Testis (tissue), 5 donors: ENCODE measurements at places on chromosomes 2 and 18. TPM values are rescaled to one million over a fixed set of nuclear protein-coding genes. Genes with fewer than 3 reads are reported as not detected.

Gene IGFBP2
- polyA plus RNA-seq: 180 TPM

GRCh38 chr2:198213253-198213652 is 408.9 kb downstream of the PLCL1 start:
- DNase-seq: no peak

DNA sequence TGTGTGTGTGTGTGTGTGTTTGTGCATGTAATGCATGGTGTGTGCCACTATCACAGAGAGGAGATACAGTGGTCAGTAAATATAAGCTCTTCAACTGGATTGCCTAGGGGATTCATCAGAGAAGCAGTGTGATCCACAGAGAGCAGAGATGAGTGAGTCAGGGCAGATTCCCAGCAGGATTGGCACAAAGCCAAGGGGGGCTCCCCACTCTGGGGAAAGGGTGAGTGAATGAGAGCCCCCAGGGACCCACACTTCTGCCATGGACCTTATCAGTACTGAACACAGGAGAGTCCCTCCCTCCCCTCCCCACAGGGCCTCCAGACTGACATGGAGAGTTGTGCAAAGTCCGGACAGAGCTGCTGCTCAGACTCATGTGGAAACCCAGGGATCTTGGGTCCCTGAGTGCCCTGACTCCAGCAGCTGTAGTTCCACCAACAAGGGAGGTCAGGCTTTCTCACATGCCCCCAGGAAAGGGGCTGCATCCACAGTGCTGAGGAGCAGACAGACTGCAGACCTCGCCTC is 748.8 kb downstream of the NR4A2 start:
- DNase-seq: no peak

DNA sequence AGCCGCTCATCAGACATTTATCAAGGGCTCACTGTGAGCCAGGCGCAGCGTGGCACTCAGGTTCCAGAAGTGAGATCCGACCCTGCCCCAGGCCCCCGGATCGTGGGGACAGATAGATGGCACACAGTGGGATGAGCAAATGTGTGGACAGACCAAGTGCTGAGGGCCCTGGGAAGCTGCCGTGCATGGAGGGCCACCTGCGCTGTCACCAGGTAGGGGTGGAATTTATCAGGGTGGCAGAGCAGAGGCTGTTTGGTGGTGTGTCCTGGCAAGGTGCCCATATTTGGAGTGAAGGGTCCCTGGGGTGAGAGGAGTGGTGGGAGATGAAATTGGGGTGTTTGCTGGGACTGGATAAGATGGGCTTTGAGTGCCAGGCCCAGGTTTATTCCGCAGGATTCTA is 92.8 kb upstream of the HS6ST1 start:
- DNase-seq: peak; percentile 8

DNA sequence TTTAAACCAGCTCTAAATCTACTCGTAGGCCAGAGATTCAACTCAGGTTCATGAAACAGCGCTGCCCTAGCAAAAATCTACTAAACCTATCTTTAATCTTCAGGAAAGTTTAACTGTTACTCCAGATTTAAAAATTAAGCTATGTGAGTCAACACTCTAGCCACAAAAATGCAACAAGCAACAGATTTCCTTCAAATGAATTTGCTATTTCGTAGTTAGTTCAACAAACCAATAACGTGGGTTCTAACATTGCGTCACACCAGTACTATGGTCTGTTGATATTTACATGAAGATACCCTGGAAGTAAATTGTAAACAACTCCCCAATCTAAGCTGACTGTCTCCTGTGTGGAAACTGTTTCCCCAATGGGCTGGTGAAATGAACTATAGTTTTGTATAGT is 71.2 kb downstream of the FIGN start:
- DNase-seq: no peak

GRCh38 chr2:9032536-9033255 is 29.2 kb upstream of the MBOAT2 start:
- no peak for DNase-seq

Gene GULP1
- 76.2 TPM for polyA plus RNA-seq

Gene TMEM163
- 24.0 TPM for polyA plus RNA-seq

GRCh38 chr2:172552547-172553291 is 3.2 kb upstream of the PDK1 start:
- DNase-seq: no peak
